ENCODE measurements at places on chromosomes 11 and 22.

DNA sequence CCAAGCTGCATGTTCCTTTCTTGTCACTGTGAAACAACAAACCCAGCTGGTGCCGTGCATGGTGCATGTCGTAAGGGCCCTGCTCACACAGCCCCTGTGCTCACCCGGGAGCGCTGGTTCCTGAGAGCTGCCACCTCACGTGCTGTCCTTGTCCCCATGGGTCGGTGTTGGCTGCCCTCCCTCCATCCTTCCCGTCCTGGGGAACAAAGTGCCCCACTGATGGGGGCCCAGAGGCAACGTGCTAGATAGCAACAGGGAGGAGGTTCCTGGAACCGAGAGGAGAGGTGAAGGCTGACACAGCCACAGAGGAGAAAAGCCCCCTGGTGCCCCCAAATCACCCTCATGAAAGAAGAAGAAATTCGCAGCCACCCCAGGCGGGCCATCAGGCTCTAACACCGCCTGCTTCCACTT is 56.6 kb upstream of the SLC22A12 start:
- DNase-seq, result no peak

GRCh38 chr11:110903830-110904229 is 191.6 kb upstream of the ARHGAP20 start:
- peak; percentile 92 for DNase-seq

DNA sequence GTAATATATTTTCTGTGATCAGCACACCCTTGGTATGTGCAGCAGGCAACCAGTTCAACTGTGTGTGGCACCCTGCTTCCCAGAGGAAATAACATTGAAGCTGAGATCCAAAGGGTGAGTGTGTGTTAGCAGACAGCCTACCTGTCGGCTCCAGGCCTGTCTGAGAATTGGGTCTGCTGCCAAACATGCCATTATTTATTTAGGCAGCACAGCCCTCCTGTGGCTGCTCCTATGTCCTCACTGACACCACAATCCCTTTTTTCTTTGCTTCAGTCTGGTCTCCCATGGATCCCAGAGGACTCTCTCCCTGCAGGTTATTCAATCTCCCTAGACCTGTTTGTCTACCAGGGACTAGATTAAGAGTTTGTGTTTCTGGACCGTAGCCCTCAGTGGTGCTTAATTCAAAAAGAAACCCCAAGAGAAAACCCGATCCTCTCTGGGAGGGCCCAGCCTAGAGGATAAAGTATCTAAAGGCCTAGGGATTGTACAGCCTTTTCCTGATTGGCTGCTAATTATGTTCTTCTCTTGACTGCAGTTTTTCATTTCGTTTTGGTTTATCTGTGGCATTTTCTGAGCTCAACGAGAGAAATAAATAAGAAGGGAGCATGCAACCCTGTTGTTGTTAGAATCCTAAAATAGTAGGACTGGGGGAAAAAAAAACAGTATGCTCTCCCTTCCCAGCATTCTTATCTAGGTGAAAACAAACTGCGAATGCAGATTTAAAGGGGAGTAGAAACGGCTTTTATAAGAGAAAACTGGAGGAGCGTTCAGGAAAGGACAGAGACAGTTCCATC is 24.1 kb downstream of the KCNE3 start:
- peak; percentile 98 for DNase-seq

GRCh38 chr11:110962921-110963320 is 250.7 kb upstream of the ARHGAP20 start:
- DNase-seq, result no peak

DNA sequence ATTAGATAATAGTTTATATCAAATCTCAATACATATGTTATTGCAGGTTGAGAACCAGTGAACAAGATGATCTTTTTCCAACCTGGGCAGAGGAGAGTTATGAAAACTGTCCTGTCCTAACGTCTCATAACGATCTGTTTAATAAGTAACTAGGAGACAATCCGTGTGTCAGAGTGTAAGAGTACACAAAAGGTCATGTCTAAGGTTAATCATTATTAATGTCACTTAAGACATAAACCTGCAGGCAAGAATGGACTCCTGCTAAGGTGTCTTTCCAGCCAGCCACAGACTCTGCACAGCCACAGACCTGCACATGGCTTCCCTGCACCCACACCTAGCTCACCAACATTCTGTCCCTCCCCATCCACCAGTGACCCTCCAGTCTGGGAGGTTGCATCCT is 10.1 kb downstream of the SLC5A4 start:
- DNase-seq, result no peak

- DNase-seq, result peak; percentile 96
Observed at GRCh38 chr11:64638018-64638665, 47.1 kb downstream of the SLC22A12 start.

- DNase-seq, result peak; percentile 25
Observed at GRCh38 chr11:32152216-32152615, 61.3 kb downstream of the RCN1 start.

- DNase-seq, result no peak
Observed at GRCh38 chr11:60809691-60810090, 24.6 kb downstream of the MS4A10 start.

DNA sequence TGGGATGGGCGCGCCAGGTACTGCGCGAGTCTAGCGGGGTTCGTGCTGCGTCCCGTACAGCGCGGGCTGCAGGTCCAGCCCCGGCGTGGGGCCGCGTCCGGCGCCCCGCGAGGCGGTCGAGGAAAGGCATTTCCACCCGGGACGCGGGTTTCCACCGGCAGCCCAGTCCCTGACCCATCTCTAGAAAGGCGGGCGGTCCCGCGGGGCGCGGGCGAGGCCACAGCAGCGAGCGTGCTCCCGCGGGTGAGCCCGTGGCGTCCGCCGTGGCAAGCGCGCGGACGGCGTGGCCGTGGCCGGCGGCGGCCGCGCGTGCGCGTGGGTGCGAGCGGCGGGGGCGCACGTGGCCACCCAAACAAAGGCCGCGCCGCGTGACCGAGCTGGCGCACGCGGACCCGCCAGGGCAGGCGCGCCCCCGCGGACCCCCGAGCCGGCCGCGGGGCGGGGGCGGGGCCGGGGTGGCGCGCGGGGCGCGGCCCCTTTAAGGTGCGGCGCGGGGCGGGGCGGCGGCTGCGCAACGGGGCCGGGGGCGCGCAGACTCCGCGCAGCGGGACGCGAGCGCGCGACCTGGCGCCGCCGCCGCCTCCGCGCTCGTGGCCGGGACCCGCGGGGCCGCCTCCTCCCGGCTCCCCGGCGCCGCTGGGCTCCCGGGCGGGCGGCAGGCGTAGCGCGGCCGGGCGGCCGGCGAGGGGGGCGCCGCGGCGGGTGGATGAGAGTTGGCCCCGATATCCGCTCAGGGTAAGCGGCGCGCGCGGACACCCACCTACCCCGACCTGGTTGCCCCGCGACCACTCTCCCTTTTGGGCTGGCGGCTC is 39.3 kb upstream of the CELSR1 start:
- DNase-seq, result peak; percentile 85

GRCh38 chr11:31712851-31713250 is 98.3 kb downstream of the PAX6 start:
- no peak for DNase-seq

DNA sequence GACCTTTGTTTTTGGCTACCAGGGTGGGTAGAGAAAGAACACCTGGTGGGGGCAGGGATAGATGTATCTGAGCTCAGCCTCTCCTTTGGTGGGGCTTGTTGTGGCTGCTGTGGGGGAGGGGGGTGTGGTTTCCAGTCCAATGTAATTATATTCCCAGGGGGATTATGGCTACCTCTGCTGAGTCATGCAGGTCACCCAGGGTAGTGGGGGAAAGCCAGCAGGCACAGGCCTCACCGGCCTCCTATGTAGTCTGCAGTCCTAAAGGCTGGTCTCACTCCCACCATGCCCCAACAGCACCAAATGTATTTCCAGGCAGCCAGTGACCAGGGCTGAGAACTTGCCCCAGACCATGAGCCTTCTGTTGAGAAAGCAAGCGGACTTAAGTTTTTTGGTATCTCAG is 119.6 kb downstream of the DYNC2H1 start:
- DNase-seq, result peak; percentile 34

DNA sequence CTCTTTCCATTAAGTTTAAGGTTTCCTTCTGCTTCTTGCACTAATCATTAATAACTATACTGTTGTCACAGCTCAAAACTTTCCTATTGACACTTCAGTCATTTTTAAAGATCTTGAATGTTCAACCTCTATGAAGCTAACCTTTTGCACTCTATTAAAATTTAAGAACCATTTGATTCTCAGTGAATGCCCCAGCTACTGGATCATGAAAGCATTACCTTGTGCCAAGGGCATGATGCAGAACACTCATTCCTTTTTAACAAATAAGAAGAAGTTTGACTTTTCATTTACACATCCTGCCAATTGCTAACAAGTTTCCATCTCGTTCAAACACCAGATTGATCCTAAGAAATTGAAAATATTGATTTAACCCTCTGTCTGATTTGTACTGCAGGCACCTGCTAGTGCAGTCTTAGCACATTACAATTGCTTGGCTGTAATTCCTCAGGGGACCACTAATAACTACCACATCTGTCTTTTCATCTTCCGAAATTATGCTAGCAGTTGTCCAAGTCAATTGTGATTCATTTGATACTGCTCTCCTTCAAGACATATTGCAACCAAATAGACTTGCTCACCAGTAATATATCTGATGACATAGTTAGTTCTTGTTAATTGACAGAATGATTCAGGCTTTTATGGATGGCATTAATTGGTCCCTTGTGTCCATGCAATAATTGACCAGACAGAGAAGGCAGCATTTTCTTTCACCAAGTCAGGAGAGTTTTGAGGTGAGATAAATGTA is 158.4 kb downstream of the TEAD1 start:
- peak; percentile 96 for DNase-seq

DNA sequence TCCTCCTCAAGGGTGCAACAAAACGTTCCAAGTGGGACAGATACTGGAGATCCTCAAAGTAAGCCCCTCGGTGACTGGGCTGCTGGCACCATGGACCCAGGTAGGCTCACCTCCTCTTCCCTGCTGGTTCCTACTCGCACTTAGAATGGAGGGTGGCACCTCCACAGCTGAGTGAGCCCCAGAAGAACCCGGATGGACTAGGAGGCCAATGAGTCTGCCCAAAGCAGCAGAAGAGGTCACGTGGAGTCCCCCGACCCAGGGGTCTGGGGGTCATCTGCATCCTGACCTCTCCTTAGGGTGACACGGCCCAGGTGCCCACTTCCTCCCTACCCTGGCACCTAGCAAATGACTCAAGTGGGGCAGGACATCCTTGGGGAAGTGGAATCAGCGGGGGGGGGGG is 4.4 kb downstream of the APOL1 start:
- no peak for DNase-seq

DNA sequence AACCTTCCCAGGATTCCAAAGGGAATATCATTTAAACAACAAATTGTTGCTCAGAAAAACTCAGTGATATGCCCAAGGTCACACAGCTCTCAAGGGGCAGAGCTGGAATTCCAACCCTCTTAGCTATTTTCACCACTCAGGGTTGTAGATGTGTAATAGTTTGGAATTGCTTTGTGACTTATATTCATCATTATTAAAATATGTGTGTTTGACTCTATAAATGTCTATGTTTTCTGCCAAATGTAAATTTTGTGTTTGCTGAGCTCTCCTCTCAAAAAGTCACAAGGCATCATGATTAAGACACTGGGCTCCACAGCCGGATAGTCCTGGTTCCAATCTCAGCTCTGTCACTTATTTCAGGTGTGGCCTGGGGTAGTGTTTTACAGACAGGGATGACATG is 407.3 kb downstream of the TMEM135 start:
- no peak for DNase-seq

- DNase-seq, result no peak
Observed at GRCh38 chr11:111736621-111737443, 29.4 kb downstream of the PPP2R1B start.

- peak; percentile 14 for DNase-seq
Observed at GRCh38 chr22:39567135-39567946, 3.2 kb upstream of the CACNA1I start.

GRCh38 chr22:42970029-42970428 is 44.9 kb downstream of the PACSIN2 start:
- DNase-seq, result peak; percentile 38

DNA sequence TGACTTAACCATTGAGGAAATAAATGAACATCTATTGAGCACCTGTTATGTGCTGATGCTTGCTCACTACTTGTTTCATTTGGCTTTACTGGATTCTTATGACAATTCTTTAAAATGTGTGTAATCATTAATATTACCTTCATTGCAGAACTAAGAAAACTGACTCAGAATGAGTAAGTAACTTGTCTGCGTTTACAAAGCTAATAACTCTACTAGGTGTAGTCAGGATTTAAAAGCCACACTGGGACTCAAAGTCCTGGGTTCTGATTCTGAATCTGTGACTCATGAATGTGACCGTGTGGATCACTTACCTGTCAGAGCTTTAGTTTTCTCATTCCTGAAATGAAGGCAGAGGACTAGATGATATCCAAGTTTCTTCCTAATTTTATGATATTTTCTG is 23.4 kb upstream of the KIRREL3 start:
- DNase-seq, result no peak

- no peak for DNase-seq
Observed at GRCh38 chr11:83852775-83853442, 566.7 kb upstream of the CCDC90B start.

DNA sequence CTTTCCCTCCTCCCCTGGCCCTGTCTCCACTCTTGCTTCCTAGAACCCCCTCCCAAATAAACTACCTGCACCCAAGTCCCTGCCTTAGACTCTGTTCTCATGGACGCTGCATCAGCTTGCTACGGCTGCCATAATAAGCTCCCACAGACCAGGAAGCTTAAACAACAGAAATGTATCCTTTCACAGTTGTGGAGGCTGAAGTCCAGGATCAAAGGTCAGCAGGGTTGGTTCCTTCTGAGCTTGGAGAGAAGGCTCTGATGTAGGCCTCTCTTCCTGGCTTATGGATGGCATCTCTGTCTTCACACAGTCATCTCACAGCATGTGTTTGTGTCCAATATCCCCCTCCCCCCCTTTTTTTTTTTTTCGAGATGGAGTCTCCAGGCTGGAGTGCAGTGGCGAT is 23.4 kb downstream of the CBX7 start:
- no peak for DNase-seq

DNA sequence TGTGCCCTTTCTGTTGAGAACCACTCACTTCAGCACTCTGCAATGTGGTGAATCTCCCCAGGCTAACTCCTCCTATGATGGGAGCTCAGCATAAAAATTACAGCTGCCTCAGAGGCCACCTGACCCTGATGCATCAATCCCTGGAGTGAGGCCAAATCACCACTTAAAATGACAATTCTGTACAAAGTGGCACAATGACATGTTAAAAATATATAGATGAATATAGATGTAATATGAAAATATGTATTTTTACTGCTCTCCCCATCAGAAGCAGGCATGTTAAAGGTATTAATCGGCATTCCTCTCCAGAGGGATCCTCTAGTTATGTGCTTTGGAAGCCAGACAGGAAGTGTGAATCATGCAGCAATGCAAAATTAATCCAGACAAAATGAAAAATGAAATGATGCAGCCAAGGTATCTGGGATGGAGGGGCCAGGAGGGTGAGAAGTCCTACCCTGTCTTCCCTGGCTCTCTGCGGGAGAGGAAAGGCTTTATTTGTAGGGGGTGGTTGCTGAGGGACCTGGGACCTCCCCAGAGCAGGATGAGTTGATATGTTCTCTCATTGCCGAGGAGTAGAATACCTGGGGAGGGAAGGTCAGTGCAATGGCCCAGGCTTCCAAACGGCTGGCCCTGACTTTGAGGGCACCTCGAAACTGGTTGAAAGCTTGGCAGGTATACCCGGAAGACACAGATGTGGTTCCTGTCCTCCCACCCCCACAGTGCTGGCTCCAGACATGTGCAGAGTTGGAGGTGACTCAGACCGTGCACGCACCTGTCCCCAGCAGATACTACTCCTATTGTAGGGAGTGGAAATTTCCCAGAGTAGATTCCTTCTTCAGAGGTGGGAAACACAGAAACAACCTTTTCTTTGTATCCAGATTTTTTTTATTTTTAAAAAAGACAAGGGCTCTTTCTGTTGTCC is 347.9 kb upstream of the NCAM1 start:
- peak; percentile 81 for DNase-seq
